Progenitor cell of endocrine pancreas (in vitro differentiated cells): ENCODE measurements at places on chromosomes 7 and 10.

DNA sequence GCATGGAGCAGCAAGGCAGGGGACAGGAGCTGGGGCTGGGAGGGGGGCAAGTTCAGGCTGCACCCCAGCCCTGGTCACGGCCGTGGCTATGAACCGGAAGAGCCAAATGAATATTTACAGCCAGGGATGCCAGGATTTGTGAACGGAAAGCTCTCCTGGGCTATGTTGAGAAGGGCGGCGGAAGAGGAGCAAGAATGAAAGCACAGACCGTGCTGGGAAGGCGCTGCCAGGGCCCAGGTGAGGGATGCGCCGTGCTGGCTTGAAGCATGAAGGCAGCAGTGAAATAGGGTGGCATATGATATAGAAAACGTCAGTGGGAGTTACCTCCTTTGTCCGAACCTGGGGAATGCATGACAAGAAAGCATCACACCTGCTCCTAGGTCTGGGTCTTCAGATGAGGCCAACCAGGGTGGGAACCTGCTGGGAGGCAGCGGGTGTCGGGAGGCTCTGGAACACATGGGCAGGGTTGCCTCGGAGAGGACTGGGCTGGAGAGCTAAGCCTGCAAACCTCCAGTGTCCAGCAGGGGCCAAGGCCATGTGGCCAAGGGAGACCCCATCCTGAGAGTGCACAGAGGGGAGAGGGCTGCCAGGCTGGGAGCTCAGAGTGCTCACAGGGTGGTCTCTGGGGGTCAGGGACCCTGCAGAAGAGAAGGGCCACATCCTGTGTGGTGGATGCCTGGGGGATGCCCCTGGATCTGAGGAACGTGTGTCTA is 120.6 kb upstream of the TCERG1L start:
- peaks cover 31% of the 10 kb centered on the region for H3K27me3 ChIP-seq
- DNase-seq: no peak
- no peaks in the 10 kb centered on the region for H3K36me3 ChIP-seq
- no peak overlapping the region for H3K4me3 ChIP-seq
- H3K27ac ChIP-seq: no peak overlapping the region

- no peaks in the 10 kb centered on the region for H3K36me3 ChIP-seq
- no peaks in the 10 kb centered on the region for H3K4me1 ChIP-seq
- no peak overlapping the region for H3K27ac ChIP-seq
- peaks cover 7% of the 10 kb centered on the region for H3K27me3 ChIP-seq
- no peak for DNase-seq
These were observed 61.5 kb upstream of the RAPGEF5 start for GRCh38 chr7:22418251-22419046.

DNA sequence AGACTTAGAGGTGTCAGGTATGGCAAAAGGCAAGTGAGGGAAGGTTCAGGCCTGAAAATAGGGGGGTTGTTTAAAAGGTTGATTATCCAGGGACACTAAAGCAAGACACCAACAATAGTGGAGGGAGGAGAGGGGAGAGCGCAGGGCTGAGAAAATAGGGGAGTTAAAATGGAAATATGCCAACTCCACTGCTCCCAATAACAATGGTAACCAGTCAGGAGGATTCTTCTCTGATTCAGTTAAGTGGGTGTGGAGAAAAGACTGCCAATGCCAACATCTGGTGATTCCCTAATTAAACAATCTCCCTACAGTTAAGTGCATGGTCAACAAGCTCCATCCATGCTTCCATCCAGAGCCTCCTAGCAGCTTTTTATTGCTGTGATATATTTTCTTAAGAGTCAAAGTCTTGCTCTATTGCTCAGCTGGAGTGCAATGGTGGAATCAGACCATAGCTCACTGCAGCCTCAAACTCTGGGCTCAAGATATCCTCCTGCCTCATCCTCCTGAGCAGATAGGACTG is 183.3 kb downstream of the JAZF1 start:
- H3K27me3 ChIP-seq: no peaks in the 10 kb centered on the region
- H3K27ac ChIP-seq: no peak overlapping the region
- H3K4me1 ChIP-seq: no peaks in the 10 kb centered on the region
- DNase-seq: no peak
- no peak overlapping the region for H3K4me3 ChIP-seq
- H3K36me3 ChIP-seq: no peaks in the 10 kb centered on the region

- no peak for DNase-seq
- H3K4me3 ChIP-seq: no peak overlapping the region
- no peaks in the 10 kb centered on the region for H3K4me1 ChIP-seq
- peaks cover 11% of the 10 kb centered on the region for H3K27me3 ChIP-seq
- no peak overlapping the region for H3K27ac ChIP-seq
These were observed 296.1 kb downstream of the GLRX3 start for GRCh38 chr10:130432271-130432670.

DNA sequence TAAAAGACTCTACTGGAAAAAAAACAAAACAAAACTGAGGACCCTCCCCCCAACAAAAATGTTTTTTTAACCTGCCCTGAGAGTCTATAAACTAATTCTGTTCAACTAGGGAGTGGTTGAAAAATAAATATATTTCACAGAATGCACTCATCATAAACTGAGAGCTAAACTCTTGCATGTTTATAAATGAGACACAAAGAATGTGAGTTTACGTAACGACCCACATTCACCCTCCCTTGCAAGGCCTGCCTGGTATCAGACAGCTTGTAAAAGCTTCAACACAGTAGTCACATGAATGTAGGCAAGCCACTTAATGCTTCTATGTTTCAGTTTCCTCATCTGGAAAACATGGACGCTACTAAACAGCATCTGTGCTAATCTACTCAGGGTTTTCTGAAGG is 50.3 kb downstream of the JAZF1 start:
- no peak for DNase-seq
- H3K4me3 ChIP-seq: no peak overlapping the region
- H3K27me3 ChIP-seq: no peaks in the 10 kb centered on the region

GRCh38 chr10:69292459-69292858 is 14.2 kb downstream of the HK1 start:
- H3K27ac ChIP-seq: no peak overlapping the region
- H3K36me3 ChIP-seq: no peaks in the 10 kb centered on the region
- no peak for DNase-seq
- H3K4me3 ChIP-seq: no peak overlapping the region
- peaks cover 11% of the 10 kb centered on the region for H3K27me3 ChIP-seq

DNA sequence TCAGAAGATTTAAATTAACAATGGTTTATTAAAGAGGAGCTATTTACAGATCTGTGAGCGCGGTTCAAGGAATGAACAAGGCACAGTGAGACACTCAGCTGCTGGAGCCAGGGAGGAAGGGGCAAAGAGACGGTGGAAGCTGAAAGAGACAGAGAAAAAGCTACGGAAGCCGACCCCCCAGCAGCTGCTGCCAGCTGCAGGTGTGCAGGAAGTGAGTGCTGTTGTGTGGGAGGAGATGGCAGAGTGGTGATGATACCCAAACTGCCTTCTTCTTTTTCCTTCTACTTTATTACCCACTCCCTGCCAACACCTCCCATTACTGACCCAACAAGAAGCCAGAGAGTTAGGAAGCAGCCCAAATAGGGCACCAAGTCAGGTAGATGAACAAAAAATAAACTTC is 41.9 kb upstream of the MBL2 start:
- H3K36me3 ChIP-seq: no peaks in the 10 kb centered on the region
- H3K27ac ChIP-seq: no peak overlapping the region
- H3K4me3 ChIP-seq: no peak overlapping the region

GRCh38 chr7:131741446-131741845 is 185.0 kb upstream of the PODXL start:
- H3K27me3 ChIP-seq: peaks cover 40% of the 10 kb centered on the region
- H3K4me3 ChIP-seq: no peak overlapping the region
- no peak overlapping the region for H3K27ac ChIP-seq
- no peak for DNase-seq
- no peaks in the 10 kb centered on the region for H3K4me1 ChIP-seq

GRCh38 chr10:6916601-6917000 is 336.5 kb upstream of the PRKCQ start:
- no peak overlapping the region for H3K4me3 ChIP-seq
- DNase-seq: no peak
- H3K27me3 ChIP-seq: peaks cover 13% of the 10 kb centered on the region
- no peak overlapping the region for H3K27ac ChIP-seq
